ENCODE measurements at places on chromosomes 6 and 20.

DNA sequence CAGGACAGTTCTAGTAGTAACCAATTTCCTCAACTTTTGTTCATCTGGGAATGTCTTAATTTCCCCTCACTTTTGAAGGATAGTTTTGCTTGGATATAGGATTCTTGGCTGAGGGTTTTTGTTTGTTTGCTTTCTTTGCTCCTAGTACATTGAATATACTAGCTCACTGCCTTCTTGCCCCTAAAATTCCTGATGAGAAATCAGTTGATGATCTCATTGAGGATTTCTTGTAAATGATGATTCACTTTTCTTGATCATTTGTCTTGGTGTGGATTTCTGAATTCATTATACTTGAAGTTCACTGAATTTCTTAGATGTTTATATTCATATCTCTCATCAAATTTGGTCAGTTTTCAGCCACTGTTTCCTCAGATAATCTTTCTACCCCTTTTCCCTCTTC is 49.1 kb upstream of the PRDM1 start:
- no peak for DNase-seq

GRCh38 chr20:14643556-14643955 is 306.1 kb upstream of the FLRT3 start:
- no peak for DNase-seq

- no peak for DNase-seq
Measured at GRCh38 chr6:73790574-73790973, 94.6 kb downstream of the CD109 start.

DNA sequence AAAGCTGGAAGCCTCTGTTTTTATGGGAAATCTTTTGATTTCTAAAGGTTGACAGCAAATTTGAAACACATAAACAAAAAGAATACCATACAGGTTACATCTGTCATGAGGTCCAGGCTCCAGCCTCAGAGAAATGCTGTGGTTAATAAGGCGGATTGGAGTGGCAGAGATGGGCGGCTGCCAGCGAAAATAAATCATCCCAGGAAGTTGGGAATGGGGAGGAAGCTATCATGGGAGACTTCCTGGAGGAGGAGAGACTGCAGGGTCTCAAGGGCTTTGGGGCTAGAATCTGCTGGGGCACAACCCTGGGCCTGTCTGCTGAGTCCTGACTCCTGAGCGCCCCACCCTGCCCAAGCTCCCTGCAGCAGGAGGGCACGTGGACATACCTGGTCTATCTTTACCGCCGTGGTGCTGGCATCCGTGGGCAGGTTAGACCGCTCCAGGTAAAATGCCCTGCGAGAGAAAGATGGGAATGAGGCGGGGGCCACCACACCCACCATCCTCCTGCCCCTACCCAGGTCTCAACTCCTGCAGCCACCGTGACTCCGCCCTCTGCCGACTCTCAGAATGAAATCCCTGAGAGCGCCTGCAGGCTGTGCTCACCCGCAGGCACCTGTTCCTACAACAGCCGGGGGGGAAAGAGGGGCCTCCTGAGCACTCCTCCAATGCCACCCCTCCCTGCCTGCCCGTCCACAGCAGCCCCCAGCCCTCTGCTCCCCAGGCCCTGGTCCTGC is 197.3 kb downstream of the PREX1 start:
- no peak for DNase-seq

- no peak for DNase-seq
Measured at GRCh38 chr6:14440940-14441781, 323.6 kb downstream of the CD83 start.

DNA sequence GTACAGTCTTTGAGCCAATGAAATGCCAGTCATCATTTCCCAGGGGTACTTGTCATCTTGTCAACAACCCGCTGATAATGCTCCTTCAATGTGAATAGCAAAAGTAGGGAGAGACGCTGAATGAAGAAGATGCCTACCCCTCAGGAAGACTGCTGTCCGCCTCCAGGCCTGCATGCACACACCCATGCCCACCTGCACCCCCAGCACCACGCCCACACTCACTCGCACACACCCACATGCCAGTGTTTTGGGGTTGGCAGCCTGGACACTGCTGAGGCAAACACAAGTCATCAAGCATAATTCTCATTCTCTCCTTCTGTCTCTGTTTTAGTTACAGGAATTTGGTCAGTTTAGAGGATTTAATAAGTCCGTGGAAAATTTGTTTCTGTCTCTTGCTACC is 63.6 kb downstream of the SYTL3 start:
- DNase-seq, result no peak

- DNase-seq, result peak; percentile 46
Measured at GRCh38 chr6:46781478-46782378, 11.5 kb upstream of the MEP1A start.

GRCh38 chr6:37280162-37280887 is 22.4 kb upstream of the TMEM217 start:
- peak; percentile 19 for DNase-seq

- no peak for DNase-seq
Measured at GRCh38 chr20:39705032-39705431, 742.9 kb downstream of the DHX35 start.

DNA sequence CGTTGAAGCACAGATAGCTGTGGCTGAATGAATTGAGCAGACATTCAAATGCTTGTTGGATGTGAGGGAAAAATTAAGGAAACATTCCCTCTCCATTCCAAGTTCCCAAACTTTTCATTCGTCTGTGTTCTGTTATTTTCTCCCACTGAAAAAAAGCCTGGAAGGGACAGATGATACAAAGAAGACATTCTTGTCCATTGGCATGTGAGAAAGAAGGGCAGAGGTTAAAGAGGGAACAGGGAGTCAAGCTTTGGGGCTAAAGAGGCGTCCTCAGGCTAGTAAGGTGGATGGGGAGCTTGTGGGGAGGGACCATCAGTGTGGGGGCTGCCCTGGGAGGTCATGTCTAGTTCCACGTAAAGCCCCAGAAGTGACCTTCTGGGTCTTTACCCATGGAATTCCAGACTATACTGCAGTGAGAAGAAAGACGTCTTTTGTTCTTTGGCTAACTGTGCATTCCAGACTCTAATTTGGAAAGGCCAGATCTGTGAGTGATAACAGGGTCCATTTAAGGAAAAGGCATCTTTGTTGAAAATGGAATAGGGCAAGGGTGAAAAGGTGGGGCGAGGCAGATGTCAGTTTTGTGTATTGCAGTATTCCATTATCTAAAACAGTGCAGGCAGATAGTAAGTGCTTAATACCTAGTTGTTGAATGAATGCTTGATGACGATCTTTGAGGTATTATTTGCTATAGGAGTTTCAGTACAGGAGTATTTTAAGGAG is 117.5 kb downstream of the SOX4 start:
- no peak for DNase-seq

DNA sequence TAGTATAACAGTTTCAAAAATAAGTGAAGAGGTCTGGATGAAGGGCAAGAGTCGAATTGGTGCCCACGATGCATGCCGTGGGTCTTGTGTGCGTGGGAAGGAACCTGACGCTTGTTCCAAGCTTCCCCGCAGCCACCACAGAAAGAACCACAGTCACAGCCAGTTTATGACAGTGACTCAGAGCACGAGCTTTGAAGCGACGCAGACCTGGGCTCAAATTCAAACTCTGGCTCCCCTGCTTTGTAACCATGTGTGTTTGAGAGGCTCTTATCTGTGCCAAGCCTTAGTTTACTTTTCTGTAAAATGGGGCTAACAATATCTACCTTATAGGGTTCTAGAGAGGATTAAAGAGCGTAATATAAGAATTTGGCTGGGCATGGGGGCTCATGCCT is 65.5 kb downstream of the SYNJ2 start:
- DNase-seq, result no peak

- no peak for DNase-seq
Measured at GRCh38 chr6:2384528-2384927, 139.1 kb upstream of the GMDS start.

DNA sequence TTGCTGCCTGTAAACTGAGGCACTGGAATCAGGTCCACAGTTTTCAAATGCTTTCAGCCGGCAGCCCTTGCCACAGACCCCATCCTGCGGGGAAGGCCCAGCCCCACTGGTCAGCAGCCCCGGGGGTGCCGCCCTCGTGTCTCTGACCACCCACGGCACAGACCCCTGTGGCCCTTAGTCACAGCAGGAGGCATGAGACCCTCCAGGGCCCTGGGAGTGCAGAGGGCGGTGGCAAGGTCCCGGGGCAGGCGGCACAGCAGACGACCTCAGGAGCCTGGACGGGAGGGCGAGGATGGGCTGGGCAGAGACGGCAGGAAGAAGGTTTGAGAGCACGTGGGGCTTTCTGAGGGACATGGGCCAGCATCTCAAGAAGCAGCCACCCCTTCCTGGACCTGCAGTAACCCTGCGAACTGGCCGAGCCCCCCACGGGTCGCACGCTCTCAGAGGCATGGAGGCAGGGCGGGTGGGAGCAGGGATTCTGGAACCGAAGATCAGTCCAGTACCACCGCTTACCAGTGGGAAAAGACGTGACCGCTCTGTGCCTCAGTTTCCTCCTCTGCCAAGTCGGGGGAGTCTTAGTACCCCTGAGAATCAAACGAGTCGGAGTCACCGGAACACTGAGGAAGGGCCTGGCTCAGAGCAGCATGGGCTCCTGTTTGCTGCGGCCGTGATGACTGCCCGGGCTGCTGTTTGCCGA is 140.7 kb downstream of the TAF4 start:
- DNase-seq, result no peak

DNA sequence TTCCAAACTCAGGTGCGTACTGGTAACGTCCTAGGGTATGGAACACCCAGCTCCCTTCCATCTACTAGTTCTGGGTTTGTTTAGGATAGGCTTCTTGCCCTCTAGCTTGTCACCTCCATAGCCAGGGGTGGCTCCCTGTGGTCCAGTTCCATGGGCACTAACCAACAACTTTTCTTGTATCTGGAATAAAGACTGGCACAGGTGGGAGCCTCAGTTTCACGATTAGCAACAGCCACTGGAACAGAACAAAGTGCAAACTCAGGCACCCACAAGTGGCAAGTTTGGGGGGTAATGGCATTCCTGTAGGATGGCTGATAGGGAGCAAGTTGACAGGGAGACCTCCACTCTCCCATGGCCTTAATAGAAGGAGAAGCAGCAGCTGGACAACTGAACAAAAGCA is 5.6 kb upstream of the APMAP start:
- no peak for DNase-seq

GRCh38 chr6:15658181-15658744 is 4.6 kb downstream of the DTNBP1 start:
- DNase-seq, result no peak

- no peak for DNase-seq
Measured at GRCh38 chr6:102066301-102066700, 672.8 kb downstream of the GRIK2 start.

- DNase-seq, result no peak
Measured at GRCh38 chr6:15444081-15444731, 198.3 kb downstream of the JARID2 start.

- DNase-seq, result peak; percentile 16
Measured at GRCh38 chr6:111711984-111712752, 106.5 kb upstream of the TRAF3IP2 start.

- no peak for DNase-seq
Measured at GRCh38 chr6:144231721-144232120, 53.4 kb upstream of the UTRN start.

DNA sequence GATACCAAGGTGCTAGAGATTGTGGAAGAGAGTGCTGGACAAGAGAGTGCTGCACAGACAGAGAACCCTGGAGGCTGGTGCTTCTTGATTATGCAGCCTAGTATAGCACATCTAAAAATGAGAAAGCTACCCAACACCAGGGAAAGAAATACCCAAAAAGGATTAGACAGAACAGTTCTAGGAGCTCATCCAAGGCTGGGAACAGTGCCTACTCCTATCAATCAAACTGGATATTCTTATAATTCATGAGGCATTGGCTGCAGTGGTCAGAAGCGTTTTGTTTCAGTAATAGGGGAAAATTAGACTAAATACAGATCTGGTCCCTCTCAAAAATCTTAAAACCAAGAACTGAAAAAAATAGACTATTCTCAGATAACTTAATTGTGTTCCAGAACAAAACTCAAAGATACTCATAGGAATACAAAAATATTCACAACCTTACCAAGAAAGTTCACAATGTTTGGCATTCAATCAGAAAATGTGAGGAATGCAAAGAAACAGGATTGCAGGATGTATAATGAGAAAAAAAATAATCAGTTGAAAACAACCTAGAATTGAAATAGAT is 222.9 kb downstream of the EPHA7 start:
- no peak for DNase-seq

- no peak for DNase-seq
Measured at GRCh38 chr6:54291146-54291545, 17.1 kb upstream of the TINAG start.

DNA sequence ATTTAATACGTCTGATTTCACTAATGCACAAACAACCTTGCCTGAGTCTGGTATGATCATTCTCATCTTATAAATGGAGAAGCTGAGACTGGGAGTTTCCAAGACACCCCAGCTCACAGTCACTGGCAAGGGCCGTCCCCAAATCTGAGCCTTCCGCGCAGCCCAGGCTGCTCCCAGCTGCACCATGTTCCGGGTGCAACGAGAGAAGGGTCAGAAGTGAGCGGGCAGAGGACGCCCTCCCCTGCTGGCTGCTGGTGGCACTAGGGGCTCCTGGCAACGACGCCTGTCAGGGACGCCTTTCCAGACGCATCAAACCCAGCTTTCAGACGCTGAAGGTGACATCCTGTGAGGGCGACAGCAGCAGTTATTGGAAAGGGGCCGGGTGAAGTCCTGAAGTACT is 115.3 kb upstream of the PROKR2 start:
- DNase-seq, result no peak

DNA sequence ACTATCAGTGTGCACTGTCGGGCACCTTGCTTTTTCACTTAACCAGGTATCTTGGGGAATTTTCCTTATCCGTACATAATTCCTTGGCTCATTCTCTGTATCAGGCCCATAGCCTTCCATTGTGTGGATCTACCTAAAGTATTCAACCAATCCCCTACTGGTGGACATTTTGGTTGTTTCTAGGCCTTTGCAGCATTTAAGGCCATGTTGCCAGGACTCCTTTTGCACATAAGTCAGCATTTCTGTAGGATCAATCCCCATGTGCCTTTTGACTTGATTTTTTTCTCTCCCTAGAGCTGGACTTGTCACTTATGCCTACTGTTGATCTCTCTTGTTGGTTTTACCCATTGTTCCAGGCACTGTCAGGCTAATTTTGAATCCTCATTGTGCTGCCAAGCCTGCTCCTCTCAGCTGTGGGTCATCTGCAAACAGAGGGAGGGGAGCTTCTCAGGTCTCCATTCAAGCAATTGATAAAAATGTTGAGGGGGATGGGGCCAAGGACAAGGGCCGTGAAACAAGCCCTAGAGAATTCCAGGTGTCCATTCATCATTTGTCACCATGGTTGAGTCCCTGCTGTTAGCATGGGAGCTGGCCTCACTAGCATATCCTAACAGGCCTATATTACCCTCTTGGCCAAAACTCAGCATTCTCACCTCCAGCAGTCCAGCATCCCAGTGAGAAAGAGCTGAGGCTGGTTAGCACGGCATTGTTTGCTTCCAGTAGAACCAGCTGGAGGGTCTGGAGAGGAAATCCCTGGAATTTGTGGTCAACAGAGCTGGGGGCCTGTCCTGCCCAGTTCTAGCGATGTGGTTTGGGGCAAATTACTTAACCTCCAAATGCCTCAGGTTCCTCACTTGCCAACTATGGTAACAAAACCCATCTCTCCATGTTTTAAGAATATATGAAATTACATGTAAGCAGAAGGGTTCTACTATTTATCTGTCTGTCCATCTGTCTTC is 178.4 kb downstream of the MRPL14 start:
- DNase-seq, result no peak

GRCh38 chr20:59047938-59048680 is 5.5 kb upstream of the PRELID3B start:
- DNase-seq, result no peak
